T-helper 17 cell (primary cell): ENCODE measurements at places on chromosomes 7 and 10.

- no peak for DNase-seq
These were observed 1.0 kb downstream of the CNPY1 start for GRCh38 chr7:155545348-155545747.

DNA sequence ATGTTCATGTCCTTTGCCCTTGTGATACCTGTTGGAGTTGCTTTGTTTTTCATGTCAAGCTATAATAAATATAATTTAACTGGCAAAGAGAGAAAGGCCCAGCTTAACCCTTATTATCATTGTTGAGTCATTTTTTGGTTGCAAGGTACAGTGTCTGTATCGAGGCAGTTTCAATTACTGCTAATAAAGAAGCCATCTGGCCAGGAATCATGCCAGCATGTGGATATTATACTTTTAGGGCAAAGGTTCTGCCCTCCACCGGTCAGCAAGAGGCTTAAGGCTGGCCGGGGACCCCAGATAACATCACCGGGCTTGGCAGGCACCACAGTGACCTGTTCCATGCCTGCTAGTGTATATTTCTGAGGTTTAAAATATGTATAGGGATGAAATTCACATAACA, 9.0 kb upstream of the CYP3A4 start:
- DNase-seq: no peak

DNA sequence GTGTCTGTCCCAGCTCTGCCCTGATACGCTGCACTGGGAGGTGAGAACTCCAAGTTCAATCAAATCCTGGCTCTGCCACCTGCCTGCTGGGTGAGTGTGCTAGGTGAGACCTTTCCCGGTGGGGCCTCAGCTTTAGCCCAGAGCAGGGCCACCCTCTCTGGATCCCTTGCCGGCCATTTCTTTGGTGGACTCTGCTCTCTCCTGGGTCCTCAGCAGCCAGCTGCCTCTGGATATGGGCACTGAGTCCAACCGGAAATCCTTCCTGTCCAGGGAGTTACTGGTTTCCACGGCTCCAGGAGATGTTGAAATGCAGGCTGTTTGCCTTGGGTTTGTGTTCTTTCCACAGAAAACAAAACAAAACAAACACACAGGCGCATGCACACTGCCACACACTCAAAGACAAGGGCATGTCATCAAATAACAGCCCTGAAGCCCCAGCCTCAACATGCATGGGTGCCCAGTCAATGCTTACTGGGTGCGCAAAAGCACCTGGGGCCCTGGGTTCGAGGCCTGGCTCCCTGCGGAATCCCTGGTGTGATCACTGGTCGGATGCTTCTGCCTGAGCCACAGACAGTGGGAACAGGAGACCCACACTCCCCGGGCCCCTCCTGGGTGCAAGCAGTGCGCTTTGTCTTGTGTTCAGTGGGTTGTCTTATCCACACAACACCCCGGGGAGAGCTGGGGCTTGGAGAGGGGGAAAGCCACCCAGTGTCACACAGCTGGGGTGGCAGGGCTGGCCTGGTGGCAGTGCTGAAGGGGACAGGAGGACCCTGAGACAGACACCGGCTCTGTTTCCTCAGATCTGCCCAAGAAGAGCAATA, 33.1 kb downstream of the PPIF start:
- DNase-seq: no peak

- no peak for DNase-seq
These were observed 130.7 kb upstream of the CELF2 start for GRCh38 chr10:10886861-10887531.

- no peak for DNase-seq
These were observed 197.9 kb downstream of the HDAC9 start for GRCh38 chr7:18693406-18693805.

- peak; percentile 34 for DNase-seq
These were observed 852 bp upstream of the KLF6 start for GRCh38 chr10:3785851-3786271.

DNA sequence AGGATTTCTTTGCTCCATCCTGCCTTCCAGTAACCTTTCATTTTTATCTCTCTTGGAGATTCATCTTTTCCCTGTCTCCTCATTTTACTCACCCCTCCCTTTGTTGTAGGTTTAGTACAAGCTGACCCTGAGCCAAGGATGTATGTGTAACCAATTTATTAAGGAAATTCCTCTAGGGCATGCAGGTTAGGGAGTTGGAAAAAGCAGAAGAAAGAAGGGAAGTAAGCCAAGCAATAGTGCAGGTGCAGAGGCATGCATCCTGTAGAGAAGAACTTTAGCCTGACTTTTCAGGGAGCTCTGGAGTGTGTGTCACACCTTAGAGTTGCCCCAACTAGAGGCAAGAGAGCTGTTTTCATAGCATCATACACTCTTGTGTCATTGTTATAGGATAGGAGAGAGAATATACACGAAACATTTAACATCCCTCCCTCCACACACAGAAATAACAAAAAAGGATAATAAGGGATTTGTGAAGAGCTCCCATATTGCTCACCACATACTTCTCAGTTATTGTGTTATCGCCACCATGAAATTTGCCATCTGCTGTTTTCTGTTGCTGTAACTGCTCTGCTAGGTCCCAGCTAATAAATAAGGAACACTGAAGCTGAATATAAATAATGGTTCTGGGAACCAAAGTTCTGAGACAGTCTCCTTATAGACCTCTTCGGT, 21.8 kb upstream of the SEMA3C start:
- DNase-seq: no peak

GRCh38 chr7:33883671-33883965, 21.7 kb upstream of the BMPER start:
- DNase-seq: no peak

DNA sequence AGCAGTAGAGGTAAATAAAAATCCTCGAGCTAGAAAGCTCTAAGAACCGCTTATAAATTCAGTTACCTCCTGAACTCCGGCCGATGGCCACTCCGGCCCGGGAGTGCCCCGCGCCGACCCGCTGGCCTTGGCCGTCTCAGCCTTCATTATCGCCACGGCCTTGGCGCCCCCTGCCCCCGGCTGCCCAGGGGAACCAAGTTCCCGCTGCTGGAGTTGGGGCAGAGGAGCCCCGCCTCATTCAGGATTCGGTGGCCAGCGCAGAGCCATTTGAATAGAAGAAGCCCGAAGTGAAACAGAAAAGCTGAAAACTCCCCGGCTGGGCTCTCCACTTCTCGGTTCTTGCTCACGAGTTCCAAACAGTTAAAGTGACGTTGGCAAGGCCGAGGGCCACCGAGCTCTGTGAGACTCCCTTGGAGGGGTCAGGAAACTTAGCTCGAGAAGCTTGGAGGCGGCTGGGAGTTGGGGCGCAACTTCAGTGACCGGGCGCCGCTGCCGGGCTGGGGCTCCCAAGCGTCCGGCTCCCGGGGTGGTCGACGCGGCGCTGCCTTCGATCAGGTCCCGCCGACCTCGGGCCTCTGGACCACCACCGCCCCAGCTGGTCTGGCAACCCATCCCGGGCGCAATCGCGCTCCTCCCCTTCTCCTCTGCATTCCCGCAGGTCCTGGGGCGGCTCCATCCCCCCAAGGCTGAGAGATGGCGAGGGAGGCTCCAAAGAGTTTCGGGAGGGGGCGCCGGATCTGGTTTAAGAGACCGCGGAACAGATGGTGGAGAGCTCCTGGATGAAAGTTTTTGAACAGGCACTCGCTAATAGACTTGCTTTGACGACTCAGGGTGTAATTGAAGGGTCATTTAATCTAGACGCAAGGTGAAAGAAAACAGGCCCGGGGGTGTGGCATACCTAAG, 5.8 kb upstream of the FEZF1 start:
- no peak for DNase-seq

DNA sequence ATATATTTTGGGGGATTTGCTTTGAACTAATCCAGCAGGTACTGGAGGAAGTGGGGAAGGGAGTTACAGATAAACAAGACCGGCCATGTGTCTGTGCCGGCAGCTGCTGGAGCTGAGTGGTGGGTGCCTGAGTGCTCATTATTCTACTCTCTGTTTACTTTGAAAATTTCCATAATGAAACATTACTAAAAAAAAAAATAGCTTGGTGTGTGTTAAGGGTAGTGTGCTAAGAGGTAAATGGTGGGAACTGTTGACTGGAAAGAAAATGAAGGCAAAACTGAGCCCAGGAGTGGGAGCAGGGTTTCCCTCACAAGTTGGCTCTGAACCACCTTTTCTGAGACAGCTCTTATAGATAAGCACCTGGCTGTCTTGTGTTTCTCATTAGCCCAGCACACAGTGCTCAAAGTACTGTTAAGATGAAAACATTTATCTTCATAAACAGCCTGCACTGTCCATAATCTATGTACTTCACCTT, 50.6 kb downstream of the PARD3 start:
- no peak for DNase-seq

- DNase-seq: no peak
These were observed 156.6 kb upstream of the LYZL2 start for GRCh38 chr10:30786131-30786530.

- no peak for DNase-seq
These were observed 7.4 kb upstream of the FAS start for GRCh38 chr10:88983206-88983605.

GRCh38 chr7:145106001-145106400, 270.1 kb upstream of the TPK1 start:
- DNase-seq: no peak

- no peak for DNase-seq
These were observed 121.4 kb upstream of the CHST15 start for GRCh38 chr10:124214610-124215375.

GRCh38 chr7:97120713-97121457, 3.4 kb downstream of the SDHAF3 start:
- DNase-seq: no peak

DNA sequence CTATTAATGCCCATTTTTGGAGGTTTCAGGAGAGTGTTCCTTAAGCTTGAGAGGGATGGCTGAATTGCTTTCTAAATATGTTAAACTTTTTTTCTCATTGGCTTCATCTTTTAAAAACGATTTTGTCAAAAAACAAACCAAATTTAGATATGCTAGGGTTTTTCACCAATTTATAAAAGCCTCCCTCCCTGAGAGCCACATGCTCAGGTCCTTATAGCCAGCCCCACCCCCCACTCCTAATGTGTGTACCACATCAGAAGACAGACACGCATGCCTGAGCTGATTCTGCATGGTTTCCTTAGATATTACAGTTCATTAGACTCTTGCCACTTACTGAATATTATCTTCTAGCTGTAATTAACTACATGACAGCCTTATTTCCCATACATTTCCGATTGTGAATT, 2.0 kb downstream of the CUL1 start:
- DNase-seq: peak; percentile 16

DNA sequence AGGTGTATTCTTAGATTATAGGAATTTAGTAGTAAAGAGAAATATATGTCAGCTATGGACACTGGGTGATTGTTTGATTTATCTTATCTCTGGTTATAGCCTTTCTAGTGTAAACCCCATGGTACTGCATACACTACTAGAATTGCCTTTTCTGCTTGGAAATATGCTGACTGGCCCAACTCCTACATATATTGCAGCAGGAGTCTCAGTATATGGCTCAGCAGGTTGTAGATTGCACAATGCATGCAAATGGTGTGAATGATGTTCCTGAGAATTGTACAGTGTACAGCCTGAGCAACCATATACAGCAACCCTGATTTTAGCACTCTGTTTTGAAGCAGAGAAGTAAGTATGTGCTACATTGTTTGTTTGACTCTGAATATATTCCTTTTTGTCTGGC, 153.4 kb upstream of the NPY start:
- no peak for DNase-seq

DNA sequence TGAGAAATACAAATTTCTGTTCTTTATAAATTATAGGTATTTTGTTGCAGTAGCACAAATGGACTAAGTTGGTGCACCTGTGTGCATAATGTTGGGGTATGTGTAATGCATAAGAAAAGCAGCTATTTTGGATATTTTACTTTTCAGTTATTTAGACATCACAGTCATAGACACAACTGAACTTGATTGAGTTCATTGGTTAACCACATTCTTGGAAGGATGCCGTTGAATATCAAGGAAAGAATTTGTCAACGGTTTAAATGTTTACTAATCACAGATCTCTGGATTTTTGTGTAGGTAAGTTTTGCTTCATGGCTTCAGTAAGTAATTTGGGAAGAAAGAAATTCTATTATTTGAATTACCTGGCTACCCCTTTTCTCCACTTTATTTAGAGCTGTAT, 4.1 kb downstream of the OTUD1 start:
- no peak for DNase-seq

GRCh38 chr10:51763746-51764145, 64.4 kb upstream of the CSTF2T start:
- DNase-seq: no peak

DNA sequence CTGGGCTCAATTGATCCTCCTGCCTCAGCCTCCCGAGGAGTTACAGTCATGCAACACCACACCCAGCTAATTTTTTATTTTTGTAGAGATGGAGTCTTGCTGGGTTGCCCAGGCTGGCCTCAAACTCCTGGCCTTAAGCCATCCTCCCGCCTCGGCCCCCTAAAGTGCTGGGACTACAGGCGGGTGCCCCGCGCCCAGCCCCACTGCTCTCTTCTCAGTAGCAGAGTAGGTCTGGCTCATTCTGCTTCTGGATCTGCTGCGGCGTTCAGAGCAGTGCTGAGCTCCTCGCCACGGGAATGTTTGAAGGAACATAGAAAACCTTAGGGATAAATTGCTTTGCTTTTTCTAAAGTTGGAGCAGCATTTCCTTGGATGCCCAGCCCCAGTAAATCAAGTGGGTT, 27.4 kb downstream of the WIPI2 start:
- DNase-seq: no peak

- DNase-seq: no peak
These were observed 147.3 kb upstream of the PRPS1L1 start for GRCh38 chr7:18174996-18175395.

DNA sequence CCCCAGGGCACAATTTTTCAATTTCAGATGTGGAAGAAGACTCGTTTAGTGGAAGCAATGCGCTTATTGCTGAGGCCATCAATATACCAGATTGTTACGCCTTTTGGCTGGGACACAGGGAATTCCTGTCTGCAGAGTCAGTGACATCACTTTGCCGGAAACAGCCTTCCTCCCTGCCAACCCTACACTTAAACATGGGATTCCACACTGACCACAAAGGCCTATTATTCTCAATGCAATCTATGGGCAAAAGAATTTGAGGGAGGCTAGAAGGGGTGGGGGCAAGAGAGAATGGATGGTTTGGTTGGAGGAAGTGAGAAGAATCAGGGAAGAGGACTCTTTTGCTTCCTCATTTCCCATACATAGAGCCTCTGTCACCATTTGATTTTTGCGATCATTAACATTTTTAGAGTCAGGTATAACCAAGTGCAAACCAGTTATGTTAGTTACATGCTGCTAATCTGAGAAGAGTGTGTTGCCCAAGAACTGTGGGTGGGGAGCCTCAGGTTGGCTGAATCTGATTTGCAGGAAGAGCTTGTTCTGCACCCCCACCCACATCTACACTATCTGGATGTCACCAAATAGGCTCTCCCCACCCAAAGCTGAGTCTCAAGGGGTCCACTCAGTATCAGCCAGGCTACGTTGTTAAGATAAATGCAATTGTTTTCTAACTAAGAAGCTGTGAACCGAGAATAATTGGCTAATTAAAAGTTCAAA, 58.2 kb downstream of the ENTPD1 start:
- no peak for DNase-seq

DNA sequence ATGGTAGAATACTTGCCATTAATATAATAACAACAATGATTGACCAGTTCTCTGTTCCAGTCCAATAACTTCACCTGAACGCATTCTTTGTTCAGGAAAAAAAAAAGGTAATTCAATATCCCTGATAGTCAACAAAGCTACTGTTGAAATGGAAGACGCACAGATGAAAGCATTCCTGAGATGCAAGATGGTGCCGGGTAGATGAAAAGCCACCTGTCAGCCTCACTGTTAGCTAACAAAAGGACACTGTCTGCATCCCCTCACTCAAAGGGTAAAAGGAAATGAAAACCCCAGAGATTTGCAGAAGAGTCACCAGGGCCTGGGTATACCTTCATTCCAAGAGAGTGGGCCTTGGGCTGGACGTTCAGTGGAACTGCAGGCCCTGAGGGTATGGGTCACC, 357.4 kb downstream of the PLXNA4 start:
- no peak for DNase-seq

- DNase-seq: no peak
These were observed 2.9 kb upstream of the GDI2 start for GRCh38 chr10:5816170-5816569.
